ENCODE measurements at places on chromosomes 5 and 9.

GRCh38 chr9:124320062-124320973 is 62.6 kb downstream of the NEK6 start:
- DNase-seq, result no peak

DNA sequence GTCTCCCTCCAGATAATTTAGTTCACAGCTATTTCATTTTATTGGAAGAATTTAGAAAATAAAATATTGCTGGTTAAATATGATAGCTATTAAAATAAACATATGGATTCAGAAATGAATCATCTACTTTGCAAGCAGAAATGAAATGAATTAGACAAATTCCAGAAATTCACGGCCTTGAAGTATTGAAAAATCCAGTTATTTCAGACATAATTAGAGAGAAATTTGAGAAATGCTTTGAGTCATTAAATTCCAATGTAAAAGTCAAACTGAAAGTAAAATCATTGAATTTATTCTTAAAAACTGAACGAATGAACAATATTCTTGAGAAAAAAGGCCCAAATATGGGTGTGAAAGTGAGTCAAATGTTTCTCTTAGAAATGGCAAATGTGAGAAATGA is 632.6 kb upstream of the EDIL3 start:
- no peak for DNase-seq

- no peak for DNase-seq
These were observed 69.5 kb upstream of the CDH6 start for GRCh38 chr5:31124026-31124425.

DNA sequence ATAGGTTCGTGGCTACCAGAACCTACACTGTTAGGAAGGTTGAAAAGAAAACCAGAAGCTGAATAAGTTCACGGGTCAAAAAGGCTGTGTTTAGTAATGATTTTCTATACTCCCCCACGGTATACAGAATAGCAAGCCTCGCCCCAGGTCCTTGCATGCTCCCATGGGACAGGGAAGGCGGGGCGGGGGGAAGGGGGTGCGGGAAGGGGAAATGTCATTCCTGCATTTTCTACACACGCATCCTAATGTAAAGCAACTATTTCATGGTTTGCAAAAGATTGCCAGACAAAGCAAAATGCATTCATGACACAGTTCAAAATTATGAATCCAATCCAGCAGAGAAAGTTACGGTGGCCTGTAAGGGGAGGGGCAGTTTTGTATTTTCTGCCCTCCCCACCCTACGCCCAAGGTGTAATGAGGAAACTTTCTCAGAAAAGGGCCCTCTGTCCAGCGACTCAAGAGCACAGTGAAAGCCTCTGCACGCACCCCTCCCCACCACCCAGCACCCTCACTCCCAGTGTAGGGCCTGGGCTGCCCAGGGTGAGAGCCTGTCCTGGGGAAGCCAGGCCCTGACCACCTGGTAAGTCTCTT is 105.2 kb downstream of the ROR2 start:
- no peak for DNase-seq

GRCh38 chr5:139157556-139157955 is 40.6 kb downstream of the SIL1 start:
- no peak for DNase-seq

DNA sequence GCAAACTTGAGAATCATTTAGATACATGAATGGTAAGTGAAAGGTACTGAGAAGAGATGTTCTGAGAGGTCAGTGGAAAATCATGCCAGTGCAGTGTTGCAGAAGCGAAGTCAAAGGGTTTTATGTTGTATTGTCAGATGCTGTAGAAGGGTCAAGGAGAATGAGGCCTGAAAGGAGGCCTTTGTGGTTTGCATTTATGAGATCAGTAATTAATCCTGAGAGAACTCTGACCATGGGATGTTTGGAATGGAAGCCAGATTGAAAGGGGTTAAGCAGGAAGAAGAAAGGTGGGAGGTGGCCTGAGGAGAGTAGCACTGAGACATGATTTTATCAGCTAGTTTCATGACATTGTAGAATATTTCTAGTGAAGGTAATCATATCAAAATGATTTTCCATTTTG is 97.8 kb downstream of the ZSWIM6 start:
- DNase-seq, result no peak

DNA sequence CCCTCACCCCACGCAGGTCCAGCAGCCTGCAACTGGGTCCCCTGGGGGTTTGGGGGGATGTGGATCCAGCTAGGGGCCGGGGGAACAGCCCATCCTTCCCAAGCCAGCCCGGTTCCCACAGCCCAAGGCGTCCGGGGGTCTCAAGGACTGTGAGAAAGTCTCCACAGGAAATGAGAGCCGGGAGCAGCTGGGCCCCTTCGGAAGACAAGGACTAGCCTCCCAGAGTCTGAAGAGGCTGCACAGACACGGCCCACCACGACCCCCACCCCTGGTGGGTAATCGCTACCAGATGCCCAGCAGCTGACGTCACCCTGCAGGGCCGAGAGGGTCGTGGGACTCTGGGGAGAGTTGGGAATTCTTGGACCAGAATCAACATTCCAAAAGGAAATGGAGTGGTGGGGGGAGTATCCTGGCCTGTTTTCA is 10.5 kb downstream of the SH2D3C start:
- DNase-seq, result no peak

GRCh38 chr5:92081958-92082712 is 699.0 kb upstream of the ARRDC3 start:
- no peak for DNase-seq

GRCh38 chr5:179322071-179323025 is 22.9 kb downstream of the ADAMTS2 start:
- no peak for DNase-seq

- no peak for DNase-seq
These were observed 15.7 kb downstream of the SPATA9 start for GRCh38 chr5:95667061-95667618.

DNA sequence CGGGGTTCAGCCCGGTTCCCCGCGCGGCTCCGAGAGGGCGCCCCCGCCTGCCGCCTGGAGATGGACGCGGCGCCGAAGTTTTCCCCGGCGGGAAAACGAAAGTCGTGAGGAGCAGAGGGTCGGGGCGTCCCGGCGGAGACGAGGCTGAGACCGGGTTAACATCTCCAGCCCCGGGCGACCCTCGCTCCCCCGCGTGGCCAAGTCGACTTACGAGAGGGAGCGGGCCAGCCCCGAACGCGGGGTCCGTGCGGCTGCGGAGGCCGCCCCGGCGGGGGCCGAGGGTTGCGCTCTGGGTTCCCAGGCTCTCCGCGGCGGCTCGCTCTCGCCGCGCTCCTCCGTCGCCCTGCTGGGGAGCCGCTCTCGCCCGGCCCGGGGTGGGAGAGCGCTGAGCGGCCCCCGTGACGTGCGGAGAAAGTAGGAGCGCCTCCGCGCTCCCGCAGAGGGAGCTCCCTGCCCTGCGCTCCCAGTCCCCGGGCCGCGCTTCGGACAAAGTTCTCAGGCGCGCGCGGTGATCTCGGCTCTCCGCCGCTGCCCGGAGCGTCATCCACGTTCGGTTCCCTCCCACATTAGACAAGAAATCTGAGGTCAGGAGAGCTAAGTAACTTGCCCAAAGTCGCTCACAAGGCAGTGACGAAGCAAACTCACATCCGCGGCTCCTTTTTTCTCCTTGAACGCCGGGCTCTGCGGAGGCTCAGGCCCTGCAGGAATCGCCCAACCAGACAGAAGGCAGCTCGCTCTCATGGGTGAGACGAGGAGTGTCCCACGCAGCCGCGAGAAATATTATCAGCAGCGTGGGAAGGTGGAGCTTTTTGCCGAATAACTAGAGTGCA is 1.2 kb upstream of the GCNT4 start:
- peak; percentile 27 for DNase-seq

DNA sequence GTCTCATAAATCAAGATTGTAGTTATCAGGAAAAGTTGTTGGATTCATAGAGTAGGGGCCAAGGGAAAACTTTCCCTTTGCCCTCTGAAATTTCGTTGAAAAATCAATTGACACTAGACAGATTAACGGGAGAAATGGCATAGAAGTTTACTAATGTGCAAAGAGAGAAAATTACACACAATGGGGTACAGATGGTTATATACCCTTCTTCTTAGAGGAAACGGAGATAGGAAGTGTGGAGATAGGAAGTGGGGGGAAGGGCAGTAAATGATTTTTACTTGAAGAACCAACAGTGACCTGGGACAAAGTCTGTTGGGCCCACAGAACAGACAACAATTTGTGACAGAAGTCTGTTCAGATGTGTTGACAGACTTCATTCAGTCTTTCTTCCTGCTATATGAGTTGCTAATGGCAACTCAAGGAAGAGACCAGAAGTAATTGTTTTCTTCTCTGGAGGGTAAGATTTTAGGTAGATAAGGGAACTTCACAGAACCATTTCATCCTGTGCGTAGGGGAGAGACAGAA is 177.9 kb downstream of the C9orf152 start:
- no peak for DNase-seq

DNA sequence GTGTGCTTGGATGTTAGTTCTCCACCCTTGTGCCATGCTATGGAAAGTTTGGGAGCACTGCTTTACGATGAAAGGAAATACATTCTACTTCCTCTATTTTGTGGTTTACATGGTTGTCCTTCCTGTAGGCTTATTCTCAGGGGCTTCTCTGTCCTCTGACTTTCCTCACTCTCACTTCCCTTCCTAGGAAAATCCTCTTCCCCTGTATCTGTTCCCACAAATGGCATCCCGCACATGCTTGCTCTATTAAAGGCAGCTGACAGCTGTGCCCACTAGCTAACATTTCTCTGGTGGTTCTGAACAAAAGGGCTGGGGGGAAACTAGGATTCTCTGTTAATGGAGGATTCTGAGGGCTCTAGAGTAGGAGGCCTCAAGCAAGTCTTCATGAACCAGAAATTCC is 52.4 kb downstream of the FAM170A start:
- no peak for DNase-seq

GRCh38 chr5:126741361-126741760 is 35.6 kb upstream of the LMNB1 start:
- DNase-seq, result no peak

GRCh38 chr5:100697970-100698369 is 162.8 kb downstream of the FAM174A start:
- no peak for DNase-seq

DNA sequence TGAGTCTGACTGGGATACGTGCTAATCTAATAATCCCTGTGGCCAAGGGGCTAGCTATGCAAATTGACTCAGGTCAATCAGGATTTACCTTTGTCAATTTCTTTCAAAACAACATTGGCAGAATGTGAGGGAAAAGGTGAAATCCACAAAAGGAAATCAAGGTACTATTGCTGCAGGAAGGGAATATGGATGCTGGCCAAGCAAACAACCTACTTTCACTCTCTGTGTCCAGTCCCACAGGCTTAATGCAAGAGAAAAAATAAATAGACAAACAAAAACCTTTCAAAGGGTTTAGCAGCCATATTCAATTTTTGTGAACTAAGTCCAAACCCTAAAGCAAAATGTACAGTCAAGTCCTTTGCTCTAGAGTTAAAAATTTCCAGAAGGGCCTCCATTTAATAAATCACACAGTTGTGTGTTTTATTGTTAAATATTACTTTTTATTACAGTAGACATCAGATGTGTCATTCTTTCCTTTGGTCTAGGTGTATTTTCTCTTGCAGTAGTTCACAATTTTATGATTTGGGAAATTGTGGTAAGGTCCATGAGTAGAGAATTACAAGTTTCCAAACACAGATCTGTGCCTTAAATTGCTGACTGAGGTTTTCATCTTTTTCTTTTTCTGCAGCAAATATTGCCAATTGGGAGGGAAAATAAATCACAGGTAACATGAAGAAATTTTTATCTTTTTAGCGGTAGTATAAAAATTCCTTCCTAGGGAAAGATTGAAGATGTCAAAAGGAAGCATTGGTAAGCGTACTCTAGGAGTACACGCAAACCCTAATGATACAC is 309.1 kb downstream of the DMAC1 start:
- no peak for DNase-seq

GRCh38 chr5:174339130-174339529 is 293.6 kb downstream of the NSG2 start:
- no peak for DNase-seq

GRCh38 chr9:71004196-71004595 is 117.2 kb downstream of the TRPM3 start:
- no peak for DNase-seq

DNA sequence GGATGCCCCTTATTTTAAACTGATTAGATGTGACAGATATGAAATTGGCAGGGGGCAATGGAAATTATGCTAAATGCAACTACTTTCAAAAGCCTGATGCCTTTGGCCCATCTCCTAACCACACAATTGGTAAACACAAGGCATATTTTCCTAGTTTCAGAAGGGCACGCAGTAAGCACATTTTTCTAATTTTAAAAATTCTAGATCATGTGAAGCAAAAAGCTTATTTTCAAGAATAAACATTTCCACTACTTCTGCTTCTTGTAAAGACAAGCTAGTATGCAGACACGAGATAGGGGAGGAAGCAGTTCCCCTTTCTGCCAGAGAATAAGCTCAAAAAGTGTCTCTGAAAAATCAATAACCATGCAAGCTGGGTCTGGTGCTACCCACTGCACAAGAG is 67.7 kb downstream of the ABCA1 start:
- DNase-seq, result no peak

- DNase-seq, result no peak
These were observed 146.0 kb downstream of the CACNA1B start for GRCh38 chr9:138023394-138024124.

DNA sequence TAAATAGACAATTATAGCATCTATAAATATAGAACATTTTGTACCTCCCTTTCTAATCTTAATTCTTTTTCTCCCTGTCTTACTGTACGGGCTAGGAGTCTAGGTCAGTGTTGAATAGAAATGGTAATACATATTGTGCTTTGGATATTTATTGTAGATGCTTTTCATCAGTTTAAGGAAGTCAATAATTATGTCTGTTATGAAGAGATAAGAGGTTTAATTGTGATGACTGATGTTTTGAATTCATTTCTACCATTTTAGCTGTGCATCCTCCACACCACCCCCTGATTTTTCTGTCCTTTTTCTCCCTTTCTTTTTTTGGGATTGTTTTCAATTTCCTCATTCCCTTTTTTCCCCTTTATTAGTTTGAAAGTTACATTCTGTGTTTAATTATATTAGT is 95.8 kb downstream of the DOCK2 start:
- no peak for DNase-seq

- DNase-seq, result no peak
These were observed 273.5 kb downstream of the ARRDC3 start for GRCh38 chr5:91109634-91110033.

GRCh38 chr9:78806492-78807160 is 509.7 kb downstream of the PSAT1 start:
- DNase-seq, result no peak

GRCh38 chr9:89999534-90000370 is 394.9 kb downstream of the GADD45G start:
- DNase-seq, result peak; percentile 10

GRCh38 chr9:68429631-68430030 is 73.2 kb downstream of the PGM5 start:
- DNase-seq, result no peak

DNA sequence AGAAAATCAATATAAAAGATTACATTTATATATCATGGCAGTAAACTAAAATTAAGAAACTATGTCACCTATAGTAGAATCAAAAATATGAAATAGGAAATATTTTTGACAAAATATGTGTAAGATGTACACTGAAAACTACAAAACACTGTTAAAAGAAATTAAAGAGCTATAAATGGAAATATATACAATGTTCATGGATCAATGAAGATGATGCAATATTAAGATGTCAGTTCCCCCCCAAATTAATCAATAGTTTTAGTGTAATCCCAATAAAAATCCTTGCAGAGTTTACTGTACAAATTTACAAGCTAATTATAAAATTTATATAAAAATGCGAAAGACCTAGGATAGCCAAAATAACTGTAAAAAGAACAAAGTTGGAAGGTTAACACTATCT is 173.0 kb upstream of the ADRA1B start:
- no peak for DNase-seq

- no peak for DNase-seq
These were observed 29.4 kb upstream of the PDCL start for GRCh38 chr9:122857815-122858214.

- no peak for DNase-seq
These were observed 172.6 kb upstream of the CDH12 start for GRCh38 chr5:23025629-23026233.
